A549 treated with Mapracorat at 1 μM for 4 hours (cell line): ENCODE measurements at places on chromosomes 16 and 17. TPM values are rescaled to one million over a fixed set of nuclear protein-coding genes. Genes with fewer than 3 reads are reported as not detected.

Gene HP
- total RNA-seq, result 0.33 TPM in 1 of 5 replicates, not detected in the others

Gene CCL4L2
- not detected in 5 replicates for total RNA-seq

Gene GPR139
- total RNA-seq, result not detected in 5 replicates

Gene TUBD1
- 10.5 to 12.3 TPM (median 10.7 TPM) in 5 replicates for total RNA-seq

Gene PFAS
- 39.8 to 50.2 TPM (median 45.6 TPM) in 5 replicates for total RNA-seq

Gene JPT1
- 721 to 863 TPM (median 776 TPM) in 5 replicates for total RNA-seq

Gene CBX8
- 9.4 to 18.3 TPM (median 16.9 TPM) in 5 replicates for total RNA-seq

Gene CRAMP1
- total RNA-seq, result 10.2 to 21.1 TPM (median 15.9 TPM) in 5 replicates

Gene CRYM
- 1.9 to 2.3 TPM (median 2.1 TPM) in 5 replicates for total RNA-seq

Gene HNF1B
- 17.4 to 21.8 TPM (median 20.7 TPM) in 5 replicates for total RNA-seq

Gene TBC1D26
- total RNA-seq, result not detected in 5 replicates

Gene NPIPB6
- 1.2 to 2.0 TPM (median 1.7 TPM) in 5 replicates for total RNA-seq

Gene SOX15
- total RNA-seq, result 0.16 to 0.52 TPM (median 0.34 TPM) in 5 replicates

Gene HBM
- total RNA-seq, result not detected in 5 replicates

Gene INCA1
- 1.7 to 1.9 TPM (median 1.8 TPM) in 5 replicates for total RNA-seq

Gene KCNJ12
- 0.93 to 1.7 TPM (median 1.5 TPM) in 5 replicates for total RNA-seq

Gene RAC3
- total RNA-seq, result 27.4 to 40.9 TPM (median 39.9 TPM) in 5 replicates

Gene MEIOB
- 1.1 to 1.9 TPM (median 1.4 TPM) in 5 replicates for total RNA-seq

Gene MYH13
- total RNA-seq, result not detected in 5 replicates

Gene ABCA6
- not detected in 5 replicates for total RNA-seq

Gene CBFA2T3
- total RNA-seq, result 0.40 to 0.86 TPM (median 0.63 TPM) in 5 replicates

Gene NDUFB10
- 241 to 346 TPM (median 257 TPM) in 5 replicates for total RNA-seq

Gene DEXI
- 37.3 to 45.3 TPM (median 43.8 TPM) in 5 replicates for total RNA-seq

Gene NR1D1
- 8.2 to 11.4 TPM (median 10.6 TPM) in 5 replicates for total RNA-seq

Gene OR3A3
- not detected in 5 replicates for total RNA-seq

Gene NIP7
- total RNA-seq, result 51.1 to 64.9 TPM (median 55.8 TPM) in 5 replicates

Gene SHISA6
- total RNA-seq, result not detected in 5 replicates

Gene CA7
- 0.08 TPM in 1 of 5 replicates, not detected in the others for total RNA-seq

Gene ABCC6
- total RNA-seq, result 0.70 to 1.8 TPM (median 0.95 TPM) in 5 replicates

Gene C16orf92
- total RNA-seq, result not detected in 5 replicates

Gene KRTAP17-1
- total RNA-seq, result not detected in 5 replicates

Gene NOG
- total RNA-seq, result 0.78 to 1.4 TPM (median 1.1 TPM) in 5 replicates

Gene NOTUM
- 0.31 to 0.53 TPM (median 0.39 TPM) in 5 replicates for total RNA-seq

Gene BICDL2
- not detected in 5 replicates for total RNA-seq

Gene HYDIN
- 0.18 to 0.65 TPM (median 0.39 TPM) in 5 replicates for total RNA-seq

Gene DHRS7C
- total RNA-seq, result not detected in 5 replicates

Gene NEUROD2
- 0.08 TPM in 1 of 5 replicates, not detected in the others for total RNA-seq

Gene TMC7
- total RNA-seq, result 6.2 to 8.8 TPM (median 7.4 TPM) in 5 replicates

Gene ADAD2
- total RNA-seq, result not detected in 5 replicates

Gene KCNH6
- not detected in 5 replicates for total RNA-seq
